MCF 10A (cell line): ENCODE measurements at places on chromosomes 11 and 22. TPM values are rescaled to one million over a fixed set of nuclear protein-coding genes. Genes with fewer than 3 reads are reported as not detected.

DNA sequence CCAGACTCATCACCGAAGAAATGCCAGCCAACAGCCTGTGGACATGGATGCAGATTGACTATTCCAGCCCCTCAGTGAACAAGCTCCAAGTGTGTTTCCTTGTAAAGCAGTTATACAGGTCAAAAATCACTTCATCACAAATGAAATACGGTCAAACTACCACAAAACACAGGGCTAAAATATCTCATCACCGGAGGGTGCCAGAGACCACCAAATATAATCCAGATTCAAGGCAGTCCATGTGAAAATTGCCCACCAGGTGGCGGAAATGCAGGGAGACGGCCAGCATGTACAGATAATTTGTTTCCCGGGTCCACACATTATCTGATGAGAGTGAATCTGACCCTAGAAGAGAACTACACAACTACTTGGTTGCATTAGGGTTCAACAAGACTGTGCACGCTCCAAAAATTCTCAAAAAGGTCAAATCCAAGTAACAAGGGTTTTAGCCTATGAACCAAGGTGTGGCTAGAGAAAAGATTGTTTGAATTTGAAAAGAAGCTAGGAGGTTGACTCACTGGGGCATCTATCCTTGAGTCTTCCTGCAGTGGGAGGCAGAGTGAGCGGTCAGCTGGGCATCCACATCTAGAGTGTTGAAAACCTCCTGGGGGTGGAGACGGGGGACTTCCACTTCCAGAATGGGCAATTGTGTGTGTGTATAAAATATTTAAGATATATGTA is 71.7 kb downstream of the IGLL5 start:
- DNase-seq, result peak; percentile 85

- no peak for DNase-seq
Measured at GRCh38 chr22:40808018-40808841, 10.9 kb downstream of the SLC25A17 start.

Gene MFNG
- total RNA-seq, result 0.56 and 1.2 TPM in 2 replicates

DNA sequence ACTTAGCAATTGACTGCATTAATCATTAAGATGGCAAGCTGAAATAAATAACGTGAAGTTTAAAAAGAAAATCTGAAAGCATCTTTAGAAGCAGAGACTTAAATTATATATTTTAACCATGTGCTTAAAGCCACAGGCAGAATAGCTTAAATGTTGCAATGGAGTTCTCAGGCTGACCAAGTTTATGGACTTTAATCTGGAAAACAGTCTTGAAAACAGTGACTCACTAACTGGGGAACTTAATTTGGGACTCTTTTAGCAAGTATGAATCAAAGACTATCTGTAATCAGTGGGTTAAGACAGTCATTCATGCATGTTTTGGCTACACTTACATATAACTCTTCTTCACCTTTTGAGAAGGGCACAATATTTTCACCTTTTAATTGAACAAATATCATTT is 12.6 kb upstream of the GLYATL1 start:
- DNase-seq, result no peak

Gene IGF2
- 0.29 and 0.35 TPM in 2 replicates for total RNA-seq

GRCh38 chr11:128052912-128053641 is 534.3 kb downstream of the ETS1 start:
- peak; percentile 20 for DNase-seq

GRCh38 chr11:71329786-71330185 is 77.4 kb upstream of the SHANK2 start:
- DNase-seq, result no peak

GRCh38 chr11:96105944-96106343 is 182.0 kb upstream of the MTMR2 start:
- no peak for DNase-seq

Gene UQCR10
- 94.7 and 114 TPM in 2 replicates for total RNA-seq

GRCh38 chr11:88119561-88119960 is 55.7 kb downstream of the RAB38 start:
- no peak for DNase-seq

- DNase-seq, result no peak
Measured at GRCh38 chr11:107953446-107953845, 25.2 kb downstream of the RAB39A start.

Gene EPS8L2
- total RNA-seq, result 109 and 119 TPM in 2 replicates

Gene GAB4
- total RNA-seq, result not detected in 2 replicates

GRCh38 chr11:83034673-83035014 is 37.1 kb downstream of the RAB30 start:
- no peak for DNase-seq

GRCh38 chr11:125164422-125165110 is at the start of gene PKNOX2:
PKNOX2 (plus strand) TSS chr11:125164751; CDS start chr11:125351306, 186,555 bp downstream.
- DNase-seq, result peak; percentile 57

Gene PI4KA
- 39.0 and 41.3 TPM in 2 replicates for total RNA-seq

Gene LRRC32
- total RNA-seq, result not detected in 2 replicates

- no peak for DNase-seq
Measured at GRCh38 chr11:9756461-9756860, 92.6 kb downstream of the SWAP70 start.
